ENCODE measurements at places on chromosomes 2 and 18.

DNA sequence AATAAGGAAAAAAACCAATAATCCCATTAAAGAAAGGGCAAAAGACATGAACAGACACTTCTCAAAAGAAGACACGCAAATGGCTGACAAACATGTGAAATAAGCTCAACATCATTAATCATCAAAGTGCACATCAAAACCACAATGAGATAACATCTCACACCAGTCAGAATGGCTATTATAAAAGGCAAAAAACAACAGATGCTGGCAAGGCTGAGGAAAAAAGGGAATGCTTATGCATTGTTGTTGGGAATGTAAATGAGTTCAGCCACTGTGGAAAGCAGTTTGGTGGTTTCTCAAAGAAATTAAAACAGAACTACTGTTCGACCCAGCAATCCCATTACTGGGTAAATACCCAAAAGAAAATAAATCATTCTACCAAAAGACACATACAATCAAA is 285.6 kb downstream of the NR4A2 start:
- DNase-seq: no peak

DNA sequence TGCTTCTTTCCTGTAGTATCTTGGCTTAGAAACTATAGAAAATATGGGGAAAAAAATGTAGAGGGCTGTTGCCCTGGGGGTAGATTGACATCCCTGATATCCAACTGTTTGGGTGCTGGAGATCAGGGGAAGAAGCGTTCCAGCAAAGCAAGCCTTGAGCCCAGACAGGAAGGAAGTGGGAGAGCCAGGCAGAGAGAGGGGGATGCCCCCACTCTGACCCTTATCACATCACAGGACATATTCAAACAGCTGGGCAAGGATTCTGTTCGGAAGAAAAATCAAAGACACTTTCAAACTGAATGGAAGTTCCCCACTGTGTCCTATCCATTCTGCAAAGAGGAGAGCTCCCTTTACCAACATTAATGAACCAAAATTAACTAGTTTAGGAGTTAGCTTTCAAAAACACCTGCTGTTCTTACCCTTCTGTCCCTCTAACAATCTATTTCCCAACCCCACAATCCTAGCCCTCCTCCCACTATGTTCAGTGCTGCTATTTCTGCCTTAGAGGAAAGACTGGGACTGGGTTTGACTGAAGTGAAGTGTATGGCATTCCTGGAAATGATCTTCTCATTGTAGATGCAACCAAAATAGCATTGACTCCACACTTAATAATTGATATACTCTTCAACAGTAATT is 16.9 kb upstream of the KCNG3 start:
- no peak for DNase-seq

GRCh38 chr2:96320728-96321622 is 4.1 kb upstream of the ITPRIPL1 start:
- DNase-seq: no peak

GRCh38 chr2:32562906-32563305 is 64.9 kb upstream of the TTC27 start:
- no peak for DNase-seq

- no peak for DNase-seq
Observed at GRCh38 chr2:168751104-168751740, 51.2 kb upstream of the NOSTRIN start.

- DNase-seq: no peak
Observed at GRCh38 chr2:20757405-20758090, 65.4 kb downstream of the LDAH start.

DNA sequence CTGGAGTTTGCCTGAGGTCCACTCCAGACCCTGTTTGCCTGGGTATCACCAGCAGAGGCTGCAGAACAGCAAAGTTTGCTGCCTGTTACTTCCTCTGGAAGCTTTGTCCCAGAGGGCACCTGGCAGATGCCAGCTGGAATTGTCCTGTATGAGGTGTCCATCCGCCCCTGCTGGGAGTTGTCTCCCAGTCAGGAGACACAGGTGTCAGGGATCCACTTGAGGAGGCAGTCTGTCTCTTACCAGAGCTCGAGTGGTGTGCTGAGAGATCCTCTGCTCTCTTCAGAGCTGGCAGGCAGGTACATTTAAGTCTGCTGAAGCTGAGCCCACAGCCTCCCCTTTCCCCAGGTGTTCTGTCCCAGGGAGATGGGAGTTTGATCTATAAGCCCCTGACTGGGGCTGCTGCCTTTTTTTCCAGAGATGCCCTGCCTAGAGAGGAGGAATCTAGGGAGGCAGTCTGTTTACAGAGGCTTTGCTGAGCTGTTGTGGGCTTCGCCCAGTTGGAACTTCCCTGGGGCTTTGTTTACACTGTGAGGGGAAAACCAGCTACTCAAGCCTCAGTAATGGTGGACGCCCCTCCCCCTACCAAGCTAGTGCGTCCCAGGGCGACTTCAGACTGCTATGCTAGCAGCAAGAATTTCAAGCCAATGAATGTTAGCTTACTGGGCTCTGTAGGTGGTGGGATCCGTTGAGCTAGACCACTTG is 34.7 kb downstream of the TFPI start:
- no peak for DNase-seq

DNA sequence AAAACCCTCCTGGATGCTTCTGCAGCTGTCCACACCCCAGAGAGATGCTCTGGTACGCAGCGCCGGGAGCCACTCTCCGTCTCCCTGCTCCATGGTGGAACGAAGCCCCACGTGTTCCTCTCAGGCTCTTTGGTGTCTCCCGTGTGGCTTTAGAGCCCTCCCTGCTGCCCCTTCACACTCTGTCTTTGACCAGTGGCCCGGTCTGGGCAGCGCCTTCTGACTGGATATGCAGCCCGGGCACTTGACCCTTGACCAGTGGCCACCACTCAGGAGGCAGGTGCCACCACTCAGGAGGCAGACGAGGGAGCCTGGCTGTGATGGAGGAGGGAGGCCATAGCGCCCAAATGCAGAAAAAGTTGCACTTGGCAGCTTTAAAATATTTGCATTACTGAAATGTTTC is 214.5 kb upstream of the SALL3 start:
- DNase-seq: no peak

- no peak for DNase-seq
Observed at GRCh38 chr2:210654091-210654490, 97.7 kb downstream of the CPS1 start.

- no peak for DNase-seq
Observed at GRCh38 chr2:12982149-12982584, 265.4 kb downstream of the TRIB2 start.

GRCh38 chr2:3265471-3265870 is 112.1 kb downstream of the EIPR1 start:
- DNase-seq: no peak

DNA sequence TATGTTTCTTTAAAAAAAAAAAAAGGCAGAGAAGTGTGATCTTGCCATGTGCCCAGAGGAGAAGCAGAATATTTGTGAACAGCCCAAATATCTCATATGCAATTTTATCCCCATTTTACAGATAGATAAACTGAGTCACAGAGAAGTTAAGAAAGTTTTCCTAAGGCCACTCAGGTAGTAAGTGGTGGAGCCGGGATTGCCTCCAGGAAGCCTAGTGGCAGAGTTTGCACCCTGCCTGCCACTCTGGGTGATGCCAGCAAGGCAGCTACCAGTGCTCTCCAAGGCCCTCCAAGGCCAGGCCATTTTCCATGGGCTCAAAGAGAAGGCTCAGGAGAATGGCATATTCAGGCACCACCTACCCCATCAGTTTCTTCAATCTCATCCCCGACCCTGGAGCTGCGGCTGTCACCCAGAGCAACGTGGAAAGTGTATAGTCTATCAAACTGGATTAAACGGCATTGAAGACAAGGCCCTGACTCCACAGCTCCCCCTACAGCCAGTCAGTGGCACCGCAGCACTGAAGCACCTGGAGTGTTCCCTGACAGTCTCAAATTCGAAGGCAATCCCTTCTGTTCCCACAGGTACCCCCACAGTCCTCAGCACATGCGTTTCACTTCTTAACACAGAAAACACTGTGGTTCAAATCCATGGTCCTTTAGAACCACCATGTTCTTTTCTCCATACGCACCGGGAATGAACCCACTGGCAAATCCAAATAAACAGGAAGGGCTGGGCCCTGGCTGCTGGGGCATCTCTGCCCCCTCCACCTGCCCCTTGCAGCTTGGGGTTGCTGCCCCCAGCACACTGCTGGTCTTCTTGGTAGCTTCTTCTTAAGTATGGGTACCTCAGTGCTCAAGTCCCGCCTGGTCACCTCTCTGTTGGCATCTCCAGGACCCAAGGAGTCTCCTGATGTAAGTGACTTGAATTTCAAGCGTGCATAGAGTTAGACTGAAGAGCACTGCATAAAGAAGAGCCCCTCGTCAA is 175.3 kb downstream of the INHBB start:
- no peak for DNase-seq

- no peak for DNase-seq
Observed at GRCh38 chr2:222322236-222322635, 23.4 kb upstream of the PAX3 start.

GRCh38 chr2:1658394-1659151 is 85.7 kb downstream of the PXDN start:
- no peak for DNase-seq

GRCh38 chr18:48874233-48874632 is 76.5 kb downstream of the SMAD7 start:
- DNase-seq: no peak

- no peak for DNase-seq
Observed at GRCh38 chr18:45686891-45687611, 36.9 kb upstream of the SLC14A1 start.

GRCh38 chr2:55097461-55098410 is 47.5 kb upstream of the RTN4 start:
- no peak for DNase-seq

GRCh38 chr18:43322132-43322531 is 44.8 kb upstream of the SYT4 start:
- no peak for DNase-seq

DNA sequence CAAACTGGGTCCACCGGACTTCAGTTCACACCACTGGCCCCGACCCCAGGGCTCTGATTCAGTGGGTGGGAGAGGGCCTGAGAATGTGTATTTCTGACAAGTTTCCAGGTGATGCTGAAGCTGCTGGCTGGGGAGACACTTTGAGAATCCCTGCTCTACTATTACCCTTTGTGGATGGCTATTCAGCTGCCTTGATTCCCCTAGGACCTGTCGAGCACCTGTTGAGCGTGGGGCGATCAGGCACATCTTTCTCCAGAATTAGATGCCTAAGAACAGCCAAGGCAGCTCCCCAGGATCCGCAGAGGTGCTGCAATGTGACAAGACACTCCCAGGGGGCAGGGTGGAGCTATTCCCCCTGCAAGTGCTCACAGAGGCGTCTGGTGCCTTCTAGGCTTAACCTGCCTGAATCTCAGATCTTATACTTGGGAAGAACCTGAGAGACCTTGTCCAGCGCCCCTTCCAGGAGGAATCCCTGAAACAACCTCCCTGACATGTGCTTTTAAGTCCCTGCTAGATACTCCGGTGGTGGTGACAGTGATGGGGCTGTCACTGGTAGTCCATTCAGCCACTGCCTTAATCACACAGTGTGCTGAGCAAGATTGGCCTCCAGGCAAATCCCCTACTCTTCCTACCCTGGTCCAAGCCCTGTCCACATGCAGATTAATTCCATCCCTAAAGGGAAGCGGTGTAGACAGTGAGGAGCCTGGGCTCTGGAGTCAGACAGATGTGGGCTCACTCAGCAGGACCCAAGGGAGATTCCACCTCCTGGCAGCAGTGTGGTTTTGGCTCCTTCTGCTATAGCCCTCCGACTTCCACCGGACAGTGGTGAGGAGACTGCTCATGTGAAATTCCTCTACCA is 43.4 kb upstream of the OTOF start:
- DNase-seq: no peak

GRCh38 chr18:44709307-44710126 is 28.8 kb downstream of the SETBP1 start:
- no peak for DNase-seq

- DNase-seq: no peak
Observed at GRCh38 chr2:217417536-217417935, 557.7 kb upstream of the TNP1 start.

DNA sequence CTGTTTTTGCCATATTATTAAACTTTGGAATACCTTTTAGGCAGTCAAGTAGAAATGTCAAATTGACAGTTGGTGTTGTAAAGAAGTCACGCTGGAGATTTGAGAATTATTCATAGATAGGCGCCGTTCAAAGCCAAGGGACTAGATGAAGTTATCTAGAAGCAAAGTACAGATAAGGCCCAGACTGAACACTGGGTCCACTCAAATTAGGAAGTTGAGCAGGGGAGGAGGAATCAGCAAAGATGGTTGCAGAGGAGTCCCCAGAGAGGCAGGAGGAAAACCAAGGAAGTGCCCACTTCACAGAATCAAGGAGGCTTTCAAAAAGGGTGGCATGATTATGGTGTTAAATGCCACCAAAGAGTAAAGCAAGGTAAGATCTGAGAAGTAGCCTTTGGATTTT is 9.6 kb upstream of the ALS2 start:
- no peak for DNase-seq

- DNase-seq: no peak
Observed at GRCh38 chr2:227774011-227774624, 28.4 kb downstream of the SCYGR8 start.

- DNase-seq: no peak
Observed at GRCh38 chr2:99509387-99509786, 19.6 kb upstream of the REV1 start.

- no peak for DNase-seq
Observed at GRCh38 chr2:36705326-36706020, 9.0 kb downstream of the VIT start.

- no peak for DNase-seq
Observed at GRCh38 chr18:9175115-9175514, 38.5 kb downstream of the ANKRD12 start.

GRCh38 chr2:24543252-24543651 is 52.2 kb downstream of the NCOA1 start:
- no peak for DNase-seq

- DNase-seq: no peak
Observed at GRCh38 chr2:78304678-78305077, 720.8 kb upstream of the REG3G start.

- no peak for DNase-seq
Observed at GRCh38 chr2:100033976-100034375, 108.4 kb downstream of the AFF3 start.

- DNase-seq: no peak
Observed at GRCh38 chr2:236168110-236169080, at the start of gene GBX2. Gene GBX2 (minus strand): TSS chr2:236168386. CDS start chr2:236167971, 415 bp downstream.

DNA sequence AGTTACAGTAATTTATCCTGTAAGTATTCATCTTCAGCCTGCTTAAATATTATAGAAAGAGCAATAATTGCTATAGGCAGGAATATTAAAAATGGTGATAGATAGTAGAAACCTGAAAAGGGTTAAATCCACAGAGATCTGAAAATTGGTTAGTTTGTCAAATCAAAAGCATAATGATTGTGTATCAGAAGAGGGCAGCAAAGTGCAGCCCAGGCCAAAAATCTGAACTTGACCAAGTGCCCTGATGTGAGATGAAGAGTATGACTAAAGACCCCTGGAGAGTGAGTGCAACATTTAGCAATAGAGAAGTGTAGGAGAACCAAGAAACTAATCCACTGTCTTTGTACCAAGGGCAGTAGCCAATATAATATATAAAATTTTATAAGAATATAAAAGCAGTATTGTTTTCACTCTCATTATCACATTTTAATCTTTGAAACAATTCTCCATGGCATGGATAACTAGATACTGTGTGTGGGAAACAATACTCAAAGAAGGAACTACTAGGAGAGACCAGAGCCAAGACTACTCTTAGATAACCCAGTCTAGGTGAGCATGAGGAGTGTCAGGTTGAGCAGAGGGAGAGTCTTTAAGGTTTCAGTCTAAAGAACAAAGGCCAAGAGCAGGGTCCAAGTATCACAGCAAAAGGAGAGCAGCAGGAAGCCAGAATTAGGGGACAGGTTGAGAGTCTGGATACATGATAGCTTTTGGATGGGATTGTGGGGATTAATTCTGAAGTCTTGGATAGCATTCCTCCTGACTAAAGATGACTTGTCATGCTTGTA is 148.7 kb downstream of the CALCRL start:
- no peak for DNase-seq

Data from left renal cortex interstitium (tissue), 4 donors.